Activated T-cell treated with anti-CD3 and anti-CD28 coated beads, Interleukin-2, amount 50 U/mL, for 72 hours (primary cell): ENCODE measurements at places on chromosomes 4 and X.

DNA sequence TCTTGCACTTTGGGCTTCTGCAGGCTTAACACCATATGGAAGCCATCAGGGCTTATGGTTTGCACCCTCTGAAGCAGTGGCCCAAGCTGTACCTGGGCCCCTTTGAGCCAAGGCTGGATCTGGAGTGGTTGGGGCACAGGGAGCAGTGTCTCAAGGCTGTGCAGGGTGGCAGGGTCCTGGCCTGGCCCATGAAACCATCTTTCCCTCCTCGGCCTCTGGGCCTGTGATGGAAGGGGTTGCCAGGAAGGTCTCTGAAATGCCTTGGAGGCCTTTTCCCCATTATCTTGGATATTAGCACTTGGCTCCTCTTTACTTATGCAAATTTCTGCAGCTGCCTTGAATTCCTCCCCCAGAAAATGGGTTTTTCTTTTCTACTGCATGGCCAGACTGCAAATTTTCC lies 134.7 kb upstream of the USP9X start:
- no peak for DNase-seq

- DNase-seq = no peak
These were observed 87.7 kb downstream of the FHDC1 start for GRCh38 chr4:153023692-153024394.

DNA sequence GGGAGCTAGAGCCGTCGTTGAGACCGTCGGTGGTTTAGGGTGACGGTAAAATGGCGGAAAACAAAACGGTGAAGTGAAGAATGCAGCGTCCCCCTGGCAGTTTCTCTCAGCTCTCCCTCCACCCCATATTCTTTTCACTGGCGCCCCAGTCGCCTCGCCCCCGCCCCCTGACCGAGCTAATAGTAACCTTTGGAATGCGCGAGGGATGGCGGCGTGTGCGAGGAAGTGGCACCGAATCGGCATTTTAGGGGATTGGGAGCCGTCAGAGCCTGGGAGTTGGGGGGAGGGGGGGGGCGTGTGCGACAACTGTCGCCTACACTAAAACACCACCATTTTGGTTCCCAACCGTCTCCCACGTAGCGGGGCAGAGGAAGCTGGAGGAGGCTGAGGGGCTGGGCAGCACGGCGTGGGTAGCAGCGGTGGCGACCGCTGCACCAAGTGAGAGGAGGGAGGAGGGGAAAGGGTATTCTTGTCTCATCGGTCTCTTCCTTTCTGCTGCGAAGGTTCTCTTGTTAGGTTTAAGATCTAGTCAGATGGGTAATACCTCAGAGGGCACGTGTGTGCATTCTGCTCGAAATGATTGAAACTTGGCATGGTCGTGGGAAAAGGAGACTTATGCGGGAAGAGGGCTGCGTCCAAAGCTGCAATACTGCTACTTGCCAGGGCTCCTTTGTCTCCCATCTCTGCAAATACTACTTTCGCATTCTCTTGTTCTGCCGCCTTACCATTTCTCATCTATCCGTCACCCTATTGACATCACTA lies 840 bp downstream of the ZNF711 start:
- DNase-seq = peak; percentile 12

DNA sequence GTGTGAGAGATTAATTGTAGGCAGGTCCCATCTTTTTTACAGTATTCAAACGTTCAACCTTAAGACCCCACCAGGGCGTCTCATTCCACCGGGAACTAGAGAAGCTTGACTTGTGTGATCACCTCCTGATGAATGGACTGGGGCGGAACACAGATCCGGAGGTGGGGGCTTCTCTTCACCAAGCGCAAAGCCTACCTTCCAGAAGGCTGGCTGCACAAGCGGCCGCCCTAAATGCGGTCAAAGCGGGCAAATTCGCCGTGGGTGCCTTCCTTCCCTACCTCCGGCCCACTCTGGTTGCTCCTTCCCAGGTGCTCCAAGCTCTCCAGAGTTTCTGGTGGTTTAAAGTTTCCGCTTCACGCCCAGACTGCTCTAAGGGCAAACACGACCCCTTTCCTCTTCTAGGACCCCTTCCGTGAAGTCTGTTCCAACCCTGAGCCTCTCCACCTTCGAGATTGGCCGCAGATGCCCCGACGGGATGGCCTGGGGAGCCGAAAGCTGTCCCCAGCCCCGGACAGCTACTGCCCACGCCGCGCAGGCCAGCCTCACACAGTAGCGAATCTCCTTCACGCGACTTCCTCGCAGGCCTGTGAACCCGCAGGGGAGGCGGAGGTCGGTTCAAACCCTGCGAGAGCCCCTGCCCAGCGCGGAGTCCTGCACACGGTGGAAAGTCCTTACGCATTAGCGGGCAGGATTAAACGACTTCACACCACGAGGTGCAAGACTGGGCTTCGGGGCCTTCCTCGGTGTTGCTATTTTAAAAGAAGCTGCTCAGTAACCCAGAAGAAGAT lies 1.6 kb upstream of the WWC2 start:
- peak; percentile 1 for DNase-seq

GRCh38 chr4:76559236-76560071 lies 124.4 kb downstream of the SHROOM3 start:
- DNase-seq = no peak

DNA sequence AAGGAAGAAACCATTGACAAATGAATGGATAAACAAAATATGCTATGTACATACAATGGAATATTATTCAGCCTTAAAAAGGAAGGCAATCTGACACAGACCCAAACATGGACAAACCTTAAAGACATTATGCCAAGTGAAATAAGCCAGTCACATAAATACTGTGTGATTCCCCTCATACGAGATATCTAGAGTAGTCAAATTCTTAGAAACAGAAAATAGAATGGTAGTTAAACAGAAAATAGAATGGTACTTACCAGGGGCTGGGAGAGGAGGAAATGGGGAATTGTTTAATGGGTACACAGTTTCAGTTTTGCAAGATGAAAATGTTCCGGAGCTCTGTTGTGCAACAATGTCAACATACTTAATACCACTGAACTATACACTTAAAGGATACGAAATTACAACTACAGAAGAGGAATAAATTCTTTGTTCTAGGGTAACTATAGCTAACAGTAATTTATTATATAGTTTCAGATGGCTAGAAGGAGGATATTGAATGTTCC lies 47.8 kb upstream of the DUSP21 start:
- DNase-seq = no peak
